ENCODE measurements at places on chromosomes 16 and 17. TPM values are rescaled to one million over a fixed set of nuclear protein-coding genes. Genes with fewer than 3 reads are reported as not detected.

DNA sequence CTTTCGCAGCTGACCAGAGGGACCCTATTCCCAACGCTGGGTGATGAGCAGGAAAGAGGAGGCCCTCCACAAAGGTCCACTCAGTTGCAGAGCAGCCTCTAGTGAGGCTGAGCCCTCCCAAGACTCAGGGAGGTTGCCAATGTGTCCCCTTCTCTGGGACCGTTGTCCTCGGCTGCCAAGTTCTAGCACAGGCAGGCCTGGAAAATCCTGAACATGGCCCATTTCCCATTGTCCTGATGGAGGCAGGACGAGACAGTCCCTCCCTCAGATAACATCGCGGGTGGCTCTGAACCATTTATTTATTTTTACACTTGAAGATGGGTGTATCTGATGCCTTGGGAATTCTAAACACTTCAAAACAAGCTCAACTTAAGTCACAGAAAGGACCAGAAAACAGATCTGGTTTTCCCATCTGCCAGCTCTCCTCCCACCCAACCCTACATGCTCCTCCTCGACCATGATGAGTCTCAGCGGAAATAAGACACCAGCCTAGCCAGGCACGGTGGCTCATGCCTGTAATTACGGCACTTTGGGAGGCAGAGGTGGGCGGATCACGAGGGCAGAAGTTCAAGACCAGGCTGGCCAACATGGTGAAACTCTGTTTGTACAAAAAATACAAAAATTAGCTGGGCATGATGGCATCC, 12.8 kb downstream of the CDIP1 start:
- no peak for DNase-seq

- DNase-seq: no peak
These were observed 15.7 kb downstream of the HYDIN start for GRCh38 chr16:71214746-71215381.

- no peak for DNase-seq
These were observed 30.5 kb upstream of the IRF8 start for GRCh38 chr16:85868495-85868894.

DNA sequence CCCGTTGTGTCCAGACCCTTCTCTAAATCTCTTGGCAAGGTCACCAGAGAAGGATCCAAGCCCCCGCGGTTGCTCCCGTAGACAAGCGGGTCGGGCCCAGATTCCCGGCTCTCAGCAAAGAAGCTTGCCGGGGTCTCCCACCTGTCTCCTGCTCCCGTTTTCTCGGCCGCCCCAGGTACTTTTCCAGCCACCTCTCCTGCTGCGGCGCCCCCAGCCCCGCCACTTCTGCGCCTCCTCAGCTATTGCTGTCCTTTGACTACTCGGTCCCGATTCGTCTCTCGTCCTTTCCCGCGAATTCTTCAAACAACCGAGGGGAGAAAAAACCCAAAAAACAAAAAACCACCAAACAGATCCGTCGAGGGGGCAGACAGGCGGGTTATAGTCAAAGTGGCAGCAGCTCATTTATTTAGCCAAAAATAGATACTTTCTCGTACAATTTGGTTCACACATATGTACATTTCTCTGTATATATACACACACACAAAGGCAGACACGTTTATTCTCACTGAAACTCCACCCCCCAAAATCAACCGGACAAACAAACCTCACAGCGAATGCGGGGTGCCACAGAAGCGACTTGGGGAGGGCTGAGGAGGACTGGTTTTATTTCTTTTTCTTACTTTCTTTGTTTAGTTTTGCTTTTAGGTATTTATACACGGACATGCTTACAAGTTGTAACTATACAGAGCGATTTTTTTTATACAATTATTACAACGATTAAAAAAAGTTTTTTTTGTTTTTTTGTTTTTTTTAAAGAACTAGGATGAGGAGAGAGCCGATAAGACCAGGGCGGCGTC, 3.5 kb downstream of the IRX3 start:
- DNase-seq: no peak

DNA sequence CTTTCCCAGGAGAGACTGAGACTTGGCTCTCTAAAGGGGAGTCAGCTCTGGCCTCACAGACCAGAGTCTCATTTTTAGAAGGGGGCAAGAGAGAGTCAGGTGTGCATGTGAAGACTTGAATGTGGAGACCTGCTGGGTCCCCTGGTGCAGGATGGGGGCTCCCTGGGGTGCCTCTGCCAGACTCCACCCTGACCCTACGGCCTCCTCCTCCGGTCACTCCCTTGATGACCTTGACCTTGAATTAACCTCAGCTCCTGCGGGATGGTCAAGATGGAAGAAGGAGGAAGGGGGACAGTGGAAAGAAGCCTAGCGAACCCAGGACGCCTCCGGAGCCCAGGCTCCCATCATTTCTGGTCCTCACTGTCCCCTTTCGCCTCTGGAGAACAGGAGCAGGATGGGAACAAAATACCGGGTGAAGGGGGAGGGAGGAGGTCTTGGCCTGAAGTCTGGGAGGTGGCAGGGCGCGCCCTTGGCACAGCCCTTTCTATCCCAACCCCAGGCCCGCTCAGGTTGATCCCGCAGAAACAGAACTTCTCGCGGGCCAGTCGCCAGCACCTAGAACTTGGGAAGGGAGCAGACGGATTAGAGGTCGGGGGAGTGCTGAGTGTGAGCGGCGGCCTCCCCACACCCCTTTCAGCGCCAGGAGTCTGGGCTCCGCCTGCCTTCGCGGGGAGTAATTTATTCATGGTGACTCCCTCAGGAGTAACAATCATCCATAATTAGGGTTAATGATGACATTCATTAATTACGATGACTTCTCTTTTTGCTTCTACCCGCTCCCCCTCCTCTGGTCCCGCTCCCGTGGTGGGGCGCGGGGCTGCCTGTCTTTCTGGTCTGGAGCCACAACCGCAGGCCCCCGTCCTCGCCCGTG, 1.6 kb downstream of the STAC2 start:
- DNase-seq: no peak

Gene HCRT
- polyA plus RNA-seq: not detected

Gene STX1B
- polyA plus RNA-seq: 1.6 TPM
